Activated CD4-positive, alpha-beta T cell treated with anti-CD3 and anti-CD28 coated beads, Interleukin-2, amount 50 U/mL, for 1 hour (primary cell): ENCODE measurements at places on chromosomes 12 and 14.
A peak's percentile ranks its signal among the peaks of the same experiment; 100 is the strongest.

- DNase-seq: peak; percentile 45
Observed at GRCh38 chr14:61476754-61477410, 155.5 kb downstream of the PRKCH start.

DNA sequence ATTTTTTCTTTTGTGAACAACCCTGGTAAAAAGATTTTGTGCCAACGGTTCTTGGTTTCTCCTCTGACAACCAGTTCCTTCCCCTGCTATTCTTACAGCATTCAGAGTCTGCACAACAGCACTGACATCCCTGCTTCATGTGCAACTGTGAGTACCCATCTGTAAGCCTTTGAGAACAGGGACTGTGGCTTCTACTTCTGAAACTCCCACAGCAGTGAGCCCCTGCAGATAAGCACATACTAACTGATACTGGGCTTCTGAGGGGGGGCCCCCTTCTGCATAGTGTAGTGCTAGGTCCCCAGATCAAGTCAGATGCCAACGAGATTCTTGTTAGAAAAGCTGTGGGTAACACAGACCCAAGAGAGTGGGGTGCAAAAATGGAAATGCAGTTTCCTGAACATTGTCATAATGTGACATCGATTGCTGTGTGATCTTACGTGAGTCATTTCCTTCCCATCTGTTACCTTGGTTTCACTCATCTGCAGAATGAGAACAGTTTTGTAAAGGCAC, 11.1 kb upstream of the NINJ2 start:
- peak; percentile 57 for DNase-seq

GRCh38 chr12:22529281-22530060, 14.9 kb downstream of the C2CD5 start:
- DNase-seq: no peak

GRCh38 chr12:7090222-7090998, 1.8 kb downstream of the C1R start:
- no peak for DNase-seq

GRCh38 chr12:77796775-77797174, 33.9 kb upstream of the NAV3 start:
- no peak for DNase-seq

DNA sequence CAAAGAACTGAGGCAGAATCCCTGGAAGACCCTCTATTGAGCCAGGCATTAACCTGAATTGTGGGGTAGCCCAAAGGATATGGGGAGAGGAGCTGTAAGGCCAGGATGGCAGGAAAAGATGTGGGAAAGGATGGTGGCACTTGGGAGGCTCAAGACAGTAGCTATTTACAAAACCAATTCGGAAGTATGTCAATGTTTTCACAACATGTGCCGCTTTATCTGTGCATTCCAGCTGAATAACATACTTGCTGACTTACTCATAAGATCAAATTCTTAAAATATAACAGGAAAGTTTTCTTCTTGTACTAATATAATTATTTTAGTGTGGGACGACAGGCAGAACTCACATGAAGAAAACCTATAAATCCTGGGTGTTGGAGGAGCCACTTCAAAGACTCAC, 10.6 kb downstream of the BBS10 start:
- no peak for DNase-seq

- DNase-seq: no peak
Observed at GRCh38 chr14:72560889-72561493, 332.9 kb downstream of the DPF3 start.

- no peak for DNase-seq
Observed at GRCh38 chr12:16719713-16720416, 113.9 kb upstream of the LMO3 start.

GRCh38 chr12:78118036-78118435, 287.3 kb downstream of the NAV3 start:
- no peak for DNase-seq

DNA sequence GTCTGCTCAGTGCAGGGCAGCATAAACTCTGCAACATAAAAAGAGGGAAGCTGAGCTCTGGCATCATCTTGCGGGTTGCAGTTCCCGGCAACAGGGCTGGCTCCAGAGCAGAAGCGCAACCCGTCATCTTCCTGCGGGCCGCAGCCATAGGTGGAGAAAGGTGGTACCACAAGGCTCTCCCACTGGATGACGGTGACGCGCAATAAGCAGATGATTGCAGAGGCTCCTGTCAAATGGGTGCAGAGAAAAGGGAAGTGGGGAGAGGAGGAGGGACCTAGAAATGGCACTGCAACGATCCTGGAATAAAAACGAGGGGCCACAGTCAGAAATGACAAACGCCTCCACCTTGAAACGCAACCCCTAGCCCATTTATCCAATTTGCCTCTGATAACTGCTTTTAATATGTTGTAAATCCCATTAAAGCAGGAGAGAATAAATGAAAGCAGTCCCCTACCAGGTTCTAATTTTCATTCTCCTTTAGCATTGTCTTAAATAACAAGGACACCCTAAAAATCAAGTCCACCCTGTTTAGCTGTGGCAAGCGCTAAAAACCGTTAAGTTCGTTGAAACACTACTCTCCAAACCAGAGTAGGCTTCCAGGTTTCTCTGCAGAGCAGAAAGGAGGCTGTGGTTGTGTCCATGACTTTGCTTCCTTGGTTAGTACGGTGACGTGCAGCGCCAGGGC, 30.9 kb upstream of the TUBA1C start:
- no peak for DNase-seq

GRCh38 chr14:32883188-32883587, 55.5 kb upstream of the NPAS3 start:
- DNase-seq: no peak

DNA sequence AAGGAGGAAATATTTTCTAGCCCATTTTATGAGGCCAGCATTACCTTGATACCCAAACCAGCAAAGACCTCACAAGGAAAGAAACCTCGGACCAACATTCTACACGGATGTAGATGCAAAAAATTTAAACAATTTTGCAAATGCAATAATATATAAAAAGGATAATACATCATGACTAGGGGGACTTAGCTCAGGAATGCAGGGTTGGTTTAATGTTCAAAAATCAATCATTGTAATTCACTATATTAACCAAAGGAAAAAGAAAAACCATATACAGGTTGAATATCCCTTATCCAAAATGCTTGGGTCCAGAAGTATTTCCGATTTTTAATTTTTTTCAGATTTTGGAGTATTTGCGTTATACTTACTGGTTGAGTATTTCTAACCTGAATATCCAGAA, 33.0 kb downstream of the TPCN1 start:
- DNase-seq: no peak

DNA sequence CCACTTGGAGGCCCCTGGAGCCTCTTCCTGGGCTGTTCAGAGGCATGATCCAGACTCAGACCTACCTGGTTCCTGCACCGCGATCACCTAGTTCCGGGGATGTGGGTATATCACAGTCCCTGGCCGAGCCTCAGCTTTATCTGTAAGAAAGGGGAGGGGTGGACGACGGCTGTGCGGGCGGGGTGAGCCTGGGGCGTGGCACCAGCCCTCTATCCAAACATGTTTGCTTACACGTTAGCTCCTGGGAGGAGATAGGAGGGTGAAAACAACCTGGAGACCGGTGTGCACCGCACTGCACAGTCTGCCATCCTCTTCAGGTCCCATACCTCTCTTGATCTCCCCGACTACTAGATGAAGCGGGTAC, 1.2 kb downstream of the ANKRD9 start:
- no peak for DNase-seq

DNA sequence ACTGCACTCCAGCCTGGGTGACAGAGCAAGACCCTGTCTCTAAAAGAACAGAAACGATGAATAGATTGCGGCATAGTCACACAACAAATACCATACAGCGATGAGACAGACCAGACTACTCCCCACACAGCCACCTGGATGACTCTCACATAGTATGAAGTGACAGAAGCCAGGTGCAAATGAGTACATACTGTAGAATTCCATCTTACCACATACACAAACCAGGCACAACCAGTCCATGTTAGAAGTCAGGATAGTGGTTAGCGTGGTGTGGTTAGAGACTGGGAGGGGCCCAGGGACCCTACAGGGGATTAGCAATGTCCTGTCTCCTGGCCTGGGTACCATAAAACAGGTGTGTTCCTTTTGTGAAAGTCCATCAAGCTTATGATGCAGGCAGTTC, 53.8 kb downstream of the FAM222A start:
- no peak for DNase-seq

- no peak for DNase-seq
Observed at GRCh38 chr12:130166306-130166705, 4.0 kb downstream of the FZD10 start.

- DNase-seq: no peak
Observed at GRCh38 chr12:58253663-58254062, 312.3 kb downstream of the ATP23 start.

- no peak for DNase-seq
Observed at GRCh38 chr14:78576437-78577166, 406.4 kb downstream of the NRXN3 start.

DNA sequence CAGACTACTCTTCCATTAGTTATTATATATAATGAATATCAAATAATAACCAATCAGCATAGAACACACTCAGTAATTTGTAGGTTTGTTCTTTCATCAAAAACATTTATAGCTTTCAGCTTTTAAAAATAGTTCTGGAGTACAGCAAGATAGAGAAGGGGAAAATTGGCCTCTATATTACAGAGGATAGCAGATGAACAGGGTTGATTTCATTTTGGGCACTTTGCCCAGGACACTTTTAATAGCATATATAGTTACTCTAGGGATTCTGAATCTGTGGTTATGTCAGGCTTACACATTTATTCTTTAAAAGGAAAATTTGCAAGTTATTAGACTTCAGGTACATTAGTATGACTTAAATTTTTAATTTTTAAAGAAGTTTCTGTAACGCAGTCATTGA, 52.6 kb downstream of the IFT81 start:
- no peak for DNase-seq

GRCh38 chr14:74610866-74611649, 979 bp downstream of the LTBP2 start:
- no peak for DNase-seq

DNA sequence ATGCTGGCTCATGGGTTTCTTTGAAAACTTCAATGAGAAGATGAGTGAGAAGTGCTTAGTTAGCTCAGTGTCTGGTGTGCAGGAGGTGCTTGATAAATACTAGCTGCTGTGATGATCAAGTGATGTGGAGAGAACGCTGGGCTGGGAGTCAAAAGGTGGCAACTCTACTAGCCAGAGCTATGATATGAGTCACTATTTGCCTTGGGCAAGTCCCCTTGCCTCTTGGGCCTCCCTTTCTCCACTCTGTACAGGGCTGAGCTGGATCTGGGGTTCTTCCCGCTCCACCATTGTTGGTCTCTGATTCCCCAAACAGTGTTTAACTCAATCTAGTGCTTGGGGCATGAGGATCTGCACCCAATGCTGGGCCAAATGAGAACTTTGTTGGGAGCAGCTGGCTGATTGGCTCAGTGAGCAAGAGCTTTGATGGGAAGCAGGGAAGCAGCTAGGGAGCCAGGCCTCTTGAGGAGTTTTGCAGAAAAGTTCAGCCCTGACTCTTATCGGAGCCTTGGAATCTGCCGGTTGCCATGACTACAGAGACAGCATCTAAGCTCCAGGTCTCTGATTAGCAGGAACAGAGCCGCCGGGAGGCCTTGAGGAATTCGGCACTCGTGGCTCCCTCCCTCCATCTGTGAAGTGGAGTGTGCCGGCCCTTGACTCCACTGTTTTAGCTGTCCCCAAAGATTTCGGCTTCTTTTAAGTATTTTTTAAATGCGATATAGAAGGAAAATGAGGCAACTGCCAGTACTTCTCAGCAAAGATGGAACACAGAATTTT, 82.1 kb upstream of the HSPB8 start:
- DNase-seq: no peak

GRCh38 chr14:72613231-72613974, 280.5 kb downstream of the DPF3 start:
- DNase-seq: no peak

DNA sequence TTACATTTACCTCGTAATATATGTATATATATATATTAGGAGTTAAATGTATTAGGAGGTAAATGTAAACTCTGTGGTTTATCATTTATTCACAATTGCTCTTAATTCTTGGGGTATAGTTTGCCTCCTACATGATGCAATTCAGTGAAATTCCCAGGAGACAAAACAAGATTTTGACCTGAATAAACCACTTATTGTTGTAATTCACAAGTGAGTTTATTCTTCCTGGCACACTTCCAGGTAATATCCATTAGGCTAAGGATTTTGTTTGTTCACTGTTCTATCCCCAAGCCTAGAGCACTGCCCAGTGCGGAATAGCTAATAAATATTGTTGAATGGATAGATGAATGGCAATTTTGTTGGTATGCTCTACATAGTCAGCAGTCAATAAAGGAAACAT, 3.0 kb downstream of the SMIM10L1 start:
- no peak for DNase-seq

GRCh38 chr14:61802010-61802568, 39.9 kb downstream of the SNAPC1 start:
- DNase-seq: no peak

DNA sequence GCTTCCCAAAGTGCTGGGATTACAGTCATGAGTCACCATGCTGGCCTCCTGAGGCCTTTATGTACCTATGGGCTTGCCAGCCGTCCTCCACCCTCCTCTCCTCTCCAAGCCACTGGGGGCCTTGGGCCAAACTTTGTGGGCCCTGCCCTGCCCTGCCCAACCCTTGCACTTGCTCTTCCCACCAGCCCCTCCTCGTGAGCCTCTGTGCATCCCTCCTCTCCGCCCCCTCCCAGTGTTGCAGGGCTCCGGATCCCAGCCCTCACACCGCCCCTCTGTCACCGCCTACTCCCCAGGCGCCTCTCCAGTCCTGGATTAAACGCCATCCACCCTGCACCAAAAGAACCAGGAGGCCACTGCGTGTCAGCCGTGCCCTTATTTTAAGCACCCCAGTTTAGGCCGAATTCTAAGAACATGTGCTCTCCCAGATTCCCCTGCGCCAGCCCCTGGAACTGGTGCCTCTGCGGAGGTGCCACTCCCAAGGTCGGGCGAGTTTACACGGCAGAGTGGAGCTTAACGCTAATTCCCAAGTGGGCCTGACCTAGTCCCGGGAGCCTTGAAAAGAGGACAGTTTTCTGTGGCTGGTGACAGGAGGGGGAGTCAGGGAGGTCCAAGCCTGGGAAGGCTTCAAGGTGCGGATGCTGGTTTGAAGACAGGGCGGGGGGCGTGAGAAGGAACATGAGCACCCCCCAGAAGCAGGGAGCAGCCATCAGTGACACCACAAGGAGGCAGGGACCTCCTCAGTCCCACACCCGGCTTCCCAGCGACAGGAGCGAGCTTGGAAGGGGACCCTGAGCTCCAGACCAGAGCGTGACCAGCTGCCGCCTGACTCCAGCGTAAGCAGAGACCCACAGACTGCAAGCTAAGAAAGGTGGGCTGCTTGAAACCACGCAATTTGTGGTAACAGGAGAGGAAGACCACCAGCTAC, 21.2 kb upstream of the CDCA4 start:
- no peak for DNase-seq

DNA sequence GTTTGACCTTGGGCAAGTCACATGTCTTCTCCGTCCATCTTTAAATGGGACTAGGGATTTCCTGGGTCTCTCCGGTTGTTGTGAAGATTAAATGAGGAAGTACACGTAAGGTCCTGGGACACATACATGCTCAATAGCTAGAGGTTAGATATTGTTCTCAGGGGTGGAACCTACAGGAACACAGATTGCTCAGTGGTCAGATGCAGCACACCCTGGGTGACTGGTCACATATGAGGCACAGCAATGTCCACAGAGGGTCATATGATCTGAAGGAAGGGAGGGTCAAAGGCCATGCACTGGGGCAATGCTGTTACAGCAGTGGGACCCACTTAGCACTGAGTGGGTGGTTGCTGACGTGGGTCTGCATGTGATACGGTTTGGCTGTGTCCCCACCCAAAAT, 11.4 kb upstream of the SLC8B1 start:
- no peak for DNase-seq

GRCh38 chr12:110742096-110742717, 484 bp downstream of the PPP1CC start:
- no peak for DNase-seq

GRCh38 chr12:31714406-31715271, 14.2 kb downstream of the AMN1 start:
- no peak for DNase-seq
